Aorta (tissue), 5 donors: ENCODE measurements at places on chromosomes 7 and 10.

DNA sequence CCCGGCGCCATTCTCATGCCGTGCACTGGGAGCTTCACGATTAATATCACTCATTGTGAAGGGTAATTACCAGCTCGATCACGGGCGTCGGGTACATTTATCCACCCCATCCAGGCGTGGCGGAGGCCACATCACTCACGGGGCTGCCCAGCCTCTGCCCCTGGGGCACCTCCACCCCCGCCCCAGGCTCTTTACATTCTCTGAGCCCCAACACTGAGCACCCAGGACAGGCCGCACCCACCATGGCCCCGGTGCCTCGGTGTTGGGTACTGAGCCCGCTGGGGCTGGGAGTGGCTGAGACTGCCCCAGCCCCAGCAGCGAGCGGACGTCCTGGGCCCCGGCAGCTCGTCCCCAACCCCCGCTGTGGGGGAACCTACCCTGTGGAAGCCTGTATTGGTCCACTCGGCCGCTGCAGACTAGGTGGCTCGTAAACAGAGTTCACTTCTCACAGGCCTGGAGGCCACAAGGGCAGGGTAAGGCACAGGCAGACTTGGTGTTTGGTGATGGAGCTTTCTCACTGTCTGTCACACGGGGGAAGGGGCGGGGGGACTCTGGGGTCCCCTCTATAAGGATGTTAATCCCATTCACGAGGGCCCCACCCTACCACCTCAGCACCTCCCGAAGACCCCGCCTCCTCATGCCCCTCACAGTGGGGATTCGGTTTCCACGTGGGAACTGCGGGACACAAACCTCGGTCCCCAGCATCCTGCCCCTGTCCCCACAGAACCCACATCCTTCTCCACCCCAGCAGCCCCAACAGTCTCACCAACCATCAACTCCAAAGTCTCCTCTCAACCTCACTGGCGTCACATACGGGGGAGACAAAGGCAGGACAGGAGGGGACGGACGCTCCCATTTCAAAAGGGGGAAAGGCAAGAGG is 184.1 kb downstream of the ELFN1 start:
- DNase-seq, result peak; percentile 61

DNA sequence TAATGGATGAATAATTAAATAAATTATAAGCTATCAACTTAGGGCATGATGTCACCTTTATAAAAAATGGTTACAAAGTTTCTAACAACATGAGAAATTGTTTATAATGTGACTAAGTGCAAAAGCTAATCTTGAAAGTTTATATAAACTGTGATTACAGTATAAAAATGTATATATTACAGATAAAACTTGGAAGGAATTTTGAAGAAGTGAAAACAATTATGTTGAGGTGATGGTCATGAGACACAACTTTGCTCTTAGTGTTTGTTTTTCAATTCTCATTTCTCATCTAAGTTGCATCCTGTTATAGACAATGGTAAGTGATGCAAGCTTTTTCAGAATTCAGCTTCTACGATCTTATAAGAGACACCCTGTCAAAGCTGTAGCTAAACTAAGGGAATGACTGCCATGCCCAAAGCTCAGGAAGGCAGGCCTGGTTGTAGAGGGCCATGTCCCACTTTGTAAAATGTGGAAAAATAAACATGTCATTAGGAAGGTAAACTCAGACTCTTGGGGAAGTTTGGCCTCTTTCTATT is 23.9 kb downstream of the MACC1 start:
- DNase-seq, result no peak

GRCh38 chr10:61001731-61002122 is 57.7 kb upstream of the RHOBTB1 start:
- no peak for DNase-seq

GRCh38 chr7:39451901-39452300 is 114.3 kb upstream of the YAE1 start:
- DNase-seq, result no peak

DNA sequence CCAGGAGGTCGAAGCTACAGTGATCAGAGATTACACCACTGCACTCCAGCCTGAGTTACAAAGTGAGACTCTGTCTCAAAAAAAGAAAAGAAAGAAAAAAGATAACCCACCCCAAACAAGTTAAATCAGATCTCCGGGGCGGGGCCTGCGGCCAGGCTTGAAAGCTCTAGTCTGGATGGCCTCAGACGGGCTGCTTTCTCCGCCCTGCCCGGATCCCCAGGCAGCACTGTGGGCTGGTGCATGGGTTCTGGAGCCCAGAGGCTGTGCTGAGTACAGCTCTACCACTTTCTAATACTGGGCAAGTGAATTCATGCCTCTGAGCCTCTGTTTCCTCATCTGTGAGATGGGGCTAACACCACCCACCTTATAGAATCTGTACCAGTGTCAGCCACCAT is 83.7 kb downstream of the ZMIZ1 start:
- DNase-seq, result no peak
